ENCODE measurements at places on chromosomes 4 and X. TPM values are rescaled to one million over a fixed set of nuclear protein-coding genes. Genes with fewer than 3 reads are reported as not detected.

REPS2 gene
- total RNA-seq, result 1.1 TPM

TXK gene
- 2.3 TPM for total RNA-seq

ZFP42 gene
- total RNA-seq, result 0.24 TPM

STPG2 gene
- not detected for total RNA-seq

MAGEB17 gene
- total RNA-seq, result not detected

NAA15 gene
- 32.2 TPM for total RNA-seq

SSX4 gene
- total RNA-seq, result not detected

DNA sequence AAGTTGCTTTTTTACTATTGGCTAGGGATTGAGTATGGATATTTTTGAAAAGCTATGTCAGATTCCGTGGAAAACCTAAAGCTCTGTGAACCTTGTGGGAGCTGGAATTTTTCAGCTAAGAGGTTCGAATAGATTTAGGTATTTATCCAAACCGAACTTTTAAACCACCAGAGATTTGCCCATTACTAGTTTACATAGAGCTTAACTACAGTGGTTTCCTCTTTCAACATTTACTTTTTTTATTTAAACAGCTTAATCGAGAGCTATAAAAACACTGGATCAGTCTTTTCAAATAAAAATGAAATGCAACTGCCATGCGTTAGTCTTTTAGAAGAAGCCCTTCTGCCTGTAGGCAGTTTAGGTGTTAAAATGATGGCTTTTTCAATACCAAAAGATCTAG, 377.0 kb downstream of the RPA4 start:
- DNase-seq, result no peak

GRCh38 chr4:1113311-1114009, at the start of gene RNF212:
TSS of gene RNF212 (minus strand) at chr4:1113564. CDS start at chr4:1113464, 100 bp downstream.
- DNase-seq, result no peak

- no peak for DNase-seq
These were observed 36.6 kb upstream of the PTPN13 start for GRCh38 chr4:86557526-86557925.

DNA sequence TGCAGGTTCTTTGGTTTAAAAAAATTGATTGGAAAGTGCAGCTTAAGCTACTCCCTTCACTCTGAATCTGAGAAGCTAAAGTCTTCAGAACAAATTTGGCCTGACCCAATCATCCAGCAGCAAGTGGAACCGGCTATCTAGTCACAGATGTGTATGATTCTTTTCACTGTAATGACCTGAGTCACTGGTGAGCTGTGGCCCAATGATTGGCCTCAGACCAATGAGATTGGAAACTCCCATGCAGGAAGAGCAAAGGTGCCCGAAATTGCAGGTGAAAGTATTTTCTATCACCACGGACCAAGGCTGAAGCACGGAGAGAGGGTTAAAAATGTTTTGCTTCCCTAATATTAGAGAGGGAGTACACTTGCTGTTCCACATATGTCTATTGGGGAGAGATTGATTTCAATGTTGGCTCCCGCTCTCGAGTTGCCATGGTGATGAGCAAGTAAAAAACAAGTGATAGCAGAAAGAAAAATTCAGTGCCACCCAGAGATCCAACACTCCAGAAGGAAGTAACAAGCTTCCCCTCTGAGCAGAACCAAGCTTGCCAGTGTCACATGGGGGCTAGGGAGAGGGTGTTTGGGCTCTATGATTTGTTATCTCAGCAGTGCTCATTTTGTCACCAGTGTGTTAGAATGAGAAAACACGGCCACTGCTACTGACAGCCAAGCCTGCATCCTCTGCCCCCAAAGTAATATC, 11.2 kb downstream of the RIPPLY1 start:
- no peak for DNase-seq

- no peak for DNase-seq
These were observed 108.5 kb downstream of the PHKA2 start for GRCh38 chrX:18875256-18875878.

DNA sequence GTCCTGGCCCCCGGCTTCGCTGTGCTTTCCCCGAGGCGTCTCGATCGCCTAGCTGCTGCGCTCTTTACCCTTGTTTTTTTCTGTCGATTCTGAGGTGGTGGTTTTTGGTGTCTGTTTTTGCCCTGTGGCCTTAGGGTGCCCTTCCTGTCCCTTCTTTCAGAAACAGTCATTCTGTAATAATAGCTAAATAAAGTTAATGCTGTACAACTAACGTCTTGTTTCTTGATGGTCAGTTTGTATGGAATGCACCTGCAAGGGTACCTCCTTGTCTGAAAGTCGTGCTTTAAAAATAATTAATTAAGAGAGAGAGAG, 686 bp downstream of the FIP1L1 start:
- no peak for DNase-seq

DNA sequence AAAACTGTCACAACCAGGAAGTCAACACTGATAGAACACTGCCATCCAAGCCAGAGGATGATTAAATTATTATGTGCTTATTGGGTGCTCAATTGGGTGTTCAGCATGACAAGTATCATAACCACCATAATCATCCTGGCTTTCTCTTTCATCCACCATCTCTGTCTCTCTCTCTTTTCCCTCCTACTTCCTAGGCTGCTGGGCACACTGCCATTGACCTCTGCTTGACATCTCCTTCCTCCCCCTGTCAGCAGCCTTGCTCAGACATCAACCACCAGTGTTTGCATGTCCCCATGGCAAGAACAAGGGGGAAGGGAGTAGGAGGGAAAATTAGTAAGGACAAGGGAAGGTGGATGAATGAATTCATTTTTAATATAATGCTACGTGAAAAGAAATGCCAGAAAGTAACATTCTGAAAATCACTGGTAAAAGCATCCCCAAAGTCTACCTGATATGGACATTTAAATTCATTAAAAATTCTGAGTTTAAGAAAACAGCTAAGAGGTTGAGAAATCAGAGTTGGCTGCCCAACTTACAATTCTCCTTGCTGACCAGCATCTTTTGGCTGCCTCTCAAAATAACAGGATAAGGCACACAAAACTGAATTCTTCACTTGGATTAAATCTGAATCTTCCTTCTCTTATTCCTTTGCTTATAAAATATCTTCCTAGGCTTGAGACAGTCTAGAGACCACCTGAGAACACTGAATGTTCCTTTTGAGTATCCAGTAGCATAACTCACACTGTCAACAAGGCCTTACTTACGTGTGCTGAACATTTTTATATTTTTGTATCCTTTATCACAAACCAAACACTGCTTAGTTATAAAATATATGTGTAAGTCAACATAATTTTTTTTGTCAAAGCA, 48.5 kb downstream of the SNCA start:
- no peak for DNase-seq

- no peak for DNase-seq
These were observed 108.9 kb upstream of the NHS start for GRCh38 chrX:17266136-17266535.

- peak; percentile 17 for DNase-seq
These were observed 103.4 kb upstream of the PAK3 start for GRCh38 chrX:110992611-110993010.

DNA sequence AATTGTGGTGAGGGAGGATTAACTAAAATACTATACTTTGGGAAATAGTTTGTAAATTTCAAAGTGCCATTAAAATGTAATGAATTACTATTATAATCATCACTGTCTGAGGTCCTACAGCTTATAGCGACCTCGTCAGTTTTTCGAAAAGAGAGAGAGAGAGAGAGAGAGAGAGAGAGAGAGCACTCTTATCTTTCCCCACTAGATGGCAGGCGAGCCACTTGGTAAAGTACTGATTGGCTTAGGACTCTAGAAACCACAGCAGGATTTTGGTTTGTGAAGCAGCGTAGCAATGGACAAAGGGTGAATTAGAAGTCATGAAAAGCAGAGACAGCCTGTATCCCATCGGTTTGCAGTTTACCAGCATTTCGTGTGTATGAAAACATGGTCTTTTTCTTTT, 52.5 kb downstream of the LINC00632 start:
- DNase-seq, result peak; percentile 28

DNA sequence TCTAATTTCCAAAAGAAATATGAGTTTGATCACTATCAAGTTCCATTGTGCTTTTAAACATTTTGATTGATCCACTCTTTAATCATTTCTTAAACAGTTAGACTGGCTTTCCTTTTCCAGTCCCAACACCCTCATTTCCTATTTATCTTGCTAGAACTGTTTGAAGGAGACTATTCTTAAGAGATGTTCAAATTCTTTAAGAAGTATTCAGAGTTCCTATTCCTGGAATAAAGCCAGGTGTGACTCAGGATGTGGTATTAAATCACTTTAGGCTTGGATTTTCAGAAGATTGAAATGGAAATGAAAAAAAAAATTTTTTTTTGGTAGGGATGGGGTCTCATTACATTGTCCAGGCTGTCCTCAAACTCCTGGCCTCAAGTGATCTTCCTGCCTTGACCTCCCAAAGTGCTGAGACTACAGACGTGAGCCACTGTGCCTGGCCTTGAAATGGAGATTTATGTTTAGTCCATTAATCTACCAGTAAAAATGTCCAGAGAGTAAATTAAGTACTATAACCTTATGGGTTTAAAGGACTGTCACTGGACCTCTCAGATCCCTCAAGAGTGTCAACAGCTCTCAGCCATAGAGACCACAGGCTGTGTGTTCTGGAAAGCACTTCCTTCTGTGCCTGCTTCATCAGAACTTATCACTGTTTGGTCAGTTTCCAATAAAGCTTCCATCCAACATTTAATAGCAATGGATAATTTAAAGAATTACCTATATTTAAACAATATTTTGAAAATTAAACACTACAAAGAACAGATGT, 90.7 kb downstream of the CDS1 start:
- DNase-seq, result peak; percentile 83

DNA sequence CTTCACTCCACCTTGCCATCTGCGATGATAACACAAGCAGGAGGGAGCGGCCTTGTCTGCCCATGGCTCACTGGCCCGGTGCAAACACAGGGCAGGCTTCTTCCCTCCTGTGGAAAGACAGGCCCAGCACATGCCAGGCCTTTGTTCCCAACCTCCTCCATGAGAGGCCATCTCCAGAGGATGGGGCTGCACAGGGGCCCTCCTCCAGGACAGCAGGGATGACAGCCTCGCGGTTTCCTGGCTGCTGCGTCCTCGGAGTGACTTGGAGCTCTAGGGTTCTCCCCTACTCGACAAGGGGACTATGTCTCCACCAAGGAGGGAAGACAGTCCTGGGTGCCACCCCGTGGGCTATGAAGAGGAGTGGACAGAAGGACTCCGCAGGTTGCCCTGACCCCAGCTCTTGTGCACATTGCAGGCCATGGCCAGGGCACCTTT, 21.8 kb downstream of the RNF212 start:
- DNase-seq, result no peak

DNA sequence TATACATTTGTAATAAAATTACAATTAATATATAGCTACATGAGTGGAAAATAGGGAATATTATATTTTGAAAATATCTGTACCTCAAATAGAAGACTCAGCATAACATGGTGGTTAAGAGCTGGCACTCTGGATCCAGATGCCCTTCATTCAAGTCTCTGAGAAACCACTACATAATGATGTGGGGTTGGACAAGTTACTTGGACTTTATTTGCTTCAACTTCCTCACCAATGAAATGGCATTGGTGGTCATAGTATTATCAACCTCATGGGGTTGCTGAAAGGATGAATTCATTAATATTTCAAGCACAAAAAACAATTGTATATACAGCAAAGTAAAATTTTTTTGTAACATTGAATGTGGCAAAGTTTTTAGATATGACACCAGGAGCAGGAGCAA, 46.4 kb upstream of the UGT2B7 start:
- no peak for DNase-seq

- no peak for DNase-seq
These were observed 24.8 kb upstream of the RNF4 start for GRCh38 chr4:2443956-2444740.

- DNase-seq, result no peak
These were observed 116.1 kb downstream of the ARHGAP10 start for GRCh38 chr4:147847751-147848590.

- DNase-seq, result no peak
These were observed 171.9 kb downstream of the TMA16 start for GRCh38 chr4:163666332-163666873.

- DNase-seq, result peak; percentile 68
These were observed 20.9 kb upstream of the MTM1 start for GRCh38 chrX:150547375-150548115.

GRCh38 chr4:110540581-110540980, 64.6 kb downstream of the ENPEP start:
- no peak for DNase-seq

DNA sequence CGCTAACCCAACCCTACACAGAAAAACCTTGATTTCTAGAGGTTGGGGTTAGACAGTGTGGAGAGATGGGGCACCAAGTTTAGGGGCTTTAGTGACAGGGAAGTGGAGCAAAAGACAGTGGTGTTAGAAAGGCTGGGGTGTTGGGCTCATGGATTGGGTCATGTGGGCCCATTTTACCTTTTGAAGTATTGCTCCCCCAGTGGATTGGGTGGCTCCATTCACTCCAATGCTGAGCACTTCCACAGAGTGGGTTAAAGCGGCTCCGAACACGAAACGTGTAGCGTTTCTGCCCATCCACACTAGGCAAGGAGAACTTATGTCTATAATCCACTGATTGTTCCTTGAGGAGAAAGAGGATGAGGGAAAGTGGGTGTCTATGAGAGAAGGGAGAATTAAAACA, 2.3 kb downstream of the IL2RG start:
- DNase-seq, result no peak

GRCh38 chrX:6558979-6559378, 24.1 kb upstream of the VCX3A start:
- no peak for DNase-seq

GRCh38 chrX:56802921-56803849, 74.1 kb downstream of the NBDY start:
- peak; percentile 43 for DNase-seq

- DNase-seq, result no peak
These were observed 16.5 kb downstream of the GAK start for GRCh38 chr4:915595-915994.

DNA sequence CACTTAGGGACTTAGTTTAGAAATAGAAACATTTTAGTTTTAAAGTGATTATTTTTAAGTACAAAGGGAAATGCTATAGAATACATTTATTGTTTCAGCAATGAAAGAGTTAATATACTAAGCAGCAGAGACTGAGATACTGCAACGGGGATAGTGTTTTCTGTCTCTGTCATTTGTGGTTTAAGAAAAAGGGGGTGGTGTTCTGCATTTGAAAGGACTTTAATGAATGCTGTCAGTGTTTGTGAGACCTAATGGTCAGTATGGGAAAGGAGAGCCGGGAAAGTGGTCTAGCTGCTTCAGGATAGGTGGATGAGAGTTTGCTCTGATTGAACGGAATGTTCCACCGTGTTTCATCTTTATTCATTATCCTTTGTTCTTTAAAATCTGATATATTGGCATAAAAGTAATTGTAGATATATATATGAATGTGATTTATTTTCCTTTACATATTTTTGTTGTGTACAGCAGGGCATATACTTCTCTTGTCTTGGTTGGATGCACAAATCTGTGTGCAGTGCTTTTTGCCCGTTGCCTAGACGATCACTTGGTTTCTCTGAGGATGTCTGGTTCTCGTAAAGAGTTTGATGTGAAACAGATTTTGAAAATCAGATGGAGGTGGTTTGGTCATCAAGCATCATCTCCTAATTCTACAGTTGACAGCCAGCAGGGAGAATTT, at the start of gene KLHL5:
Gene KLHL5, plus strand, starts transcription at position 139 of the 676 bp plus-strand sequence. Its CDS starts 421 bp downstream, at position 560.
- peak; percentile 30 for DNase-seq

DNA sequence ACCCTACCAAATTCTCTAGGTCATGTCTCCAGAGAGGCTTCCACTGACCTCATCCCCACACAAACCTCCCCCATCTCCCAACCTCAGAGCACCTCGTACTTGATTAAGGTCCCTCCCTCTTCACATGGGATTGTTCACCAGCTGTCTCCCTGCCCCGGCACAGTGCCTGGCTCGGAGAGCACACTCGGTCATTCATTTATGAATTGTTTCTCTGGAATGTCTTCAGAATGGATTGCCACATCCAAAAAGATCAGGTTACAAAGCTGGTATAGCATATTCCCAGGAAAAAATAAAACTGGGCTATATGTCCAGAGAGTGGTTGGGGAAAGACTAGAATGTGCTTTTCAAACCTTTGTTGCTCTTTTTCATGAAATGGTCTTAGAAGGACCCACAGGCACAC, 21.6 kb downstream of the JAKMIP1 start:
- DNase-seq, result no peak

Measured in RPMI7951 (cell line).